ENCODE measurements at places on chromosomes 6 and 20.

DNA sequence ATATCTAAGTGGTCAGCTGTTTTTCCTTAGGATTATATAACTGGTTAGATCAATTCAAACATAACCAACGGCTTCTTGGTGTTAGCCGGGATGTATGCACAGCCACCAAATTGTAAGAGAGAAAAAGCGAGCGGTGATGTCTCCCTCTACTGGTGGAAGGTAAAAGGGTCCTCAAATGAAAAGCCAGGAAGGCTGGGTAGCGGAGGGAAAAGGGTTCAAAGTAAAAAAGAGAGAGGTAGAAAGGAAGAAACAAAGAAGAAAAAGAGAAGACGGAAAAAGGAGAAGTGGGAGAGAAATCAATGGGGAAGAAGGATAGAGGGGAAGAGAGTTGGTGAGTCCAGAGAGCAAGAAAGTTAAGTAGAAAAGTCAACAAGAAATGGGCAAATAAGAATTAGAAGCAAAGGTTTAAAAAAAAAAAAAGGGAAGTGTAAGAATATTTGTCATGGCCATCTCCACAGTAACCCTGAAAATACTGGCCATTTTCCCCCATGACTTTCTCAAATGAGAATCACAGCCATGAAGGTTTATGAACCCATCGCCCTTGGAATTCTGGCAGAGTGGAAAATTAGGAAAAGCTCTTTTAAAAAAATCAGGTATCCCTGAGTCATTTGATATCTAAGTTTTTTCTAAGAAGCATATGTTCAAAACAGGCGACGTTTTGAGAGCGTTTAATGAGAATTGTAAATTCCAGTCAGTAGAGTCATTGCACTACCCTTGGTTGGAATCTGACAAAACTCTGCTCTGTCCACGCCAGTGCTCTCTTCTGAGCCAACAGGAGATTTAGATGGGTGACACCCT is 155.6 kb upstream of the SNX9 start:
- DNase-seq: peak; percentile 79

GRCh38 chr6:158962371-158962770 is 37.6 kb downstream of the RSPH3 start:
- no peak for DNase-seq

DNA sequence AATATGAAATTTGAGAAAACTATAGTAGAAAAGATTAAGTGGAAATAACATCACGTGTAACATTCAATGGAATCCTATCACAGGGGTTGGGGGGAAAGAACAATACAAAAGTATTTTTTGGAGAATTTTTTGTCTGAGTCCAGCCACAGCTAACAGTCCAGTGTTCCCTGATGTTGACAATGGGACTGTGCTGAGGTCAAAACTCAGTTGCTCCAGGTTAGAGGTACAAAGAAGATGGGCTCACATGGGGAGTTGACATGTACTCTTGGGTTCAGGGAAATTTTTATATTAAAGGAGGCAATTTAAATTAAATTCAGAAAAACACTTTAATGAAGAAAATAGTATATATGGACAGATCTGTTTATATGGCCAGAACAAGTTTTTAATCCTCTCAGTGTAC is 995 bp downstream of the MYCT1 start:
- DNase-seq: no peak

DNA sequence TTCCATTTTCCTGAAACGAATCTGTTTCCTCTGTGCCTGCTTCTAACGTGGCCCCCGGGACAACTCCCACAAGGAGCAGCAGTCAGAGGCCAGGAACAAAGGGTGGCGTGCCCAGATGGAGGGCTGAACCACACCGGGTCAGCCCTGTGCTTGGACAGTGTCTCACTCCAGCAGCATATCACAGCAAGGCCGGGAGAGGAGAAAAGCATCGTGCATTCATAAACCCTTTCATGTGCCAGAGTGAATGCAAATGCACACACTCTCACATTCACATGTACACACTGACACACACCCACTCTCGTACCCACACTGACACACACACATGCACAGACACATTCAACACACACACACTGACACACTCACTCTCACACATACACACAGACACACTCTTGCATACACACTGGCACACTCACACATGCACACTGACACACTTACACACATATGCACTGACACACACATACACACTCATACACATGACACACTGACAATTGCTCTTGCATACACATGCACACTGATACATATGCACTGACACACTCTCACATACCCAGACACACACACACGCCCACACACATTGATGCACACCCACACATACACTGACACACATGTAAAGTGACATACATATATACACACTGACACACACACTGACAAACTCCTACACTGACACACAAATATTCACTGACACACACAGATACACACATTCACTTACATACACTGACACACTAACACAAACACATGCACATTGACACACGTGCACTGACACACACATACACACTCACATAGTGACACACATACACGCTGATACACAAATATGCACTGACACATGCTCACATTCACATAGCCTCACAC is 237.0 kb downstream of the LRFN2 start:
- DNase-seq: no peak

GRCh38 chr20:63073738-63074065 is 66.9 kb upstream of the BHLHE23 start:
- no peak for DNase-seq
